CD8-positive, alpha-beta T cell (primary cell): ENCODE measurements at places on chromosomes 4 and X. TPM values are rescaled to one million over a fixed set of nuclear protein-coding genes. Genes with fewer than 3 reads are reported as not detected.
A peak's percentile ranks its signal among the peaks of the same experiment; 100 is the strongest.

DNA sequence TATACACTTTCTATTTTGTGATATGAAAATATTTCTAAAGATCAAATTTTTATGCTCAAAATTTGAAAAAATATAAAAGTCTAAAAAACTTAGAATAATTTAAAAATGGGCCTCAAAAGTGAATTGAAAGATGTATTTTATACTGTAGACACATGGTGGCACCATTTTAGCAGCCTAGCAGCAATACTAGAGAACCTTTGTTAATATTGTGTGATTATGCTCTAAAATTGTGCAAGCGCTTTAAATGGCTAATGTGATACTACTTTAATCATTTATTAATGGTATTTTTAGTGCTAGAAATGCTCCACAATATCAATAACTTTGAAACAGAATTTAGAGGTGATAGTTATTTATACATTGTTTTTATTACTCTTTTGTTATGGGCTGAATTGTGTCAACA is 3.7 kb upstream of the GUF1 start:
- no peak for DNase-seq

Gene CT45A3
- not detected for total RNA-seq

GRCh38 chrX:45849261-45849862 is 648.7 kb upstream of the DIPK2B start:
- peak; percentile 61 for DNase-seq

Gene DCAF16
- total RNA-seq = 83.4 TPM

DNA sequence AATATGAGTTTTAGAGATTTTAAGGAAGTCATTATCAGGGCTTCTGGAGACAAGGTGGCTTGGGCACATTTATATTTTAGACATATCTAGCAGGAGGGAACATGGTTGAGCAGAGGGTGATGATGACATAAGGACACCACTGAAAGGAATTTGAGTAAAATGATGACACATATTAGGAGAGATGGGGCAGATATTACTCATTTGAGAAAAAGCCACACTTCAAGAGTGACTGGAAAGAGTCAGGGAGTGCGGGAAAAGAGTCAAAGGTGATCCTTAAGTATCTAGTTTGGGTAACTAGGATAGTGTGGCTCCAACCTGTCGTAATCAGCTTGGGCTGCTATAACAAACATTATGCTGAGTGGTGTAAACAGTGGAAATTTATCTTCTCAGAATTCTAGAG is 377.7 kb downstream of the PACRGL start:
- no peak for DNase-seq

DNA sequence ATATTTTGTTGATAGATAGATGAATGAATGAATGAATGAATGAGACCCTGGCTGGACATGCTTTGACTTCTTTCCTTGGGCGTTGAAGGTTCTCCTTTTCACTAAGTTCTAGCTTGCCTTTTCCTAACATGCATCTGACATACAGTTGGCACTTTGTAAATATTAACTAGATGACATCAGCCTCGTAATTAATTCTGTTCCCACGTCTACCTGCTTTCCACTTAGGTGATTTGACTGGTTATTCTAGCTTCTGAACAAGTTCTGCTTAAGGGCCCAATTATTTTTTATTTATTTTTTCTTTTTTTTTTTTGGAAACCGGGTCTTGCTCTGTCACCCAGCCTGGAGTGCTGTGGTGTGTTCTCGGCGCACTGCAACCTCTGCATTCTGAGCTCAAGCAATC is 13.9 kb upstream of the RASL11B start:
- no peak for DNase-seq

DNA sequence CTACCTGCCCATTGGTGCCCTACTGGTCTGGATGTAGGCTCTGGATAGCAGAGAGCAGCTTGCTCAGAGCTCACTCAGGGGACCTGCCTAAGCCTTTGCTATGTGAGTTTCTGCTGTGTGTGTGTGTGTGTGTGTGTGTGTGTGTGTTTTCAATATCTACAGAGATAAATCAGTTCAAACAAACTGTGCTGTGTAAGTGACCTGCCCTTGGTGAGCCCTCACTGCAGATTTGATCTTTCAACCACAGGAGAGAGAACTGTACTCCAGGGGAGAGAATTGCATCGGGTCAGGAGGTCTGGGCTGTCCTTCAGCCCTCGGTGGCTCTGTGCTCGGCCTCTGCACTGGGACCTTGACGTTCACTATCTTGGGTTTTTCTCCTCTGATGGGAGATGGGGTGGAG is 35.0 kb upstream of the CDKN2AIP start:
- DNase-seq = no peak

- DNase-seq = no peak
Observed at GRCh38 chr4:107619066-107619465, 101.0 kb downstream of the PAPSS1 start.

Gene VGLL1
- total RNA-seq = not detected

Gene TMEM150C
- not detected for total RNA-seq

- no peak for DNase-seq
Observed at GRCh38 chr4:21893136-21893535, 55.4 kb downstream of the KCNIP4 start.

DNA sequence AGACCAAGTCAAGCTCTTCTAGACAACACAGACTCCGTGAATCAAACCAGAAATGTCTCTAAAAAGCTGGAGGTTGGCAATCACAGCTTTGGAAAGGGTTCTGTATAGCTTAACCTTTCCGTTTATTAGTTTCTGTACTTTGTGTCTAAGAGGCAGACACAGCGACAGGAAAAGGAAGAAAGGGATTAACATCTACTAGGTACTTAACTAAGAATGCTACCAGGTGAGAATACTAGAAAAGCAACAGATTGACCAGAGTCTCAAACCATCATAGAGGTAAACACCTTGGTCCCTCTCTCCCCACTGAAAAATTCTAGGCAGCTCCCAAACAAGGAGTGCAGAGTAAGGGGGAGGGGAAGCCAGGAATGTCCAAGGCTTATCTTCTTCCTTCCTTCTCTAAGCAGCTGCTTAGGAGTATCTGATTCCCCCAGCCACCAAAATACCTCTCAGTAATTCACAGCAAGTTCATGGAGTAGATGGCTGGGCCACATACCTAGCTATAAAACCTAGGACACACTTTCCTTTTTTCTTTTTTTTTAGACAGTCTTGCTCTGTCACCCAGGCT is 80.8 kb downstream of the APBB2 start:
- no peak for DNase-seq

- no peak for DNase-seq
Observed at GRCh38 chr4:74654230-74654681, 140.1 kb downstream of the BTC start.

DNA sequence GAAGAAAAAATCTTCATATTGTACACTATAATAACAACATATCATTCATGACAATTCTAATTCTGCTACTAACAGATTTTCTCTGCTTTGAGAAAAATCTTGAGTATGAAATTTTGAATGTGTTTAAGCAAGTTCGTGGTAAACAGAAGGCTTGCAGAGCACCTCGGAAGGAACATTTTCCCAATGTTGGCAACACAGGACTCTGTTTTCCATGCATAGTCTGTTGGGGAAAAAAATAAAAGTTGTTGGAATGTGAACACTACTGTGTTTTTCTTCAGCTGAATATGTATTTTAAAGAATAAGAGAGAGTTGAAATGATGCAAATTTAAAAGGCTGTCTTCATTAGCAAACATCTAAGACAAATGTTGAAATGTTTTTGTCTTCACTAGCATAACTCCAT is 54.7 kb upstream of the ANXA10 start:
- DNase-seq = no peak
